ENCODE measurements at places on chromosomes 3 and 15.

DNA sequence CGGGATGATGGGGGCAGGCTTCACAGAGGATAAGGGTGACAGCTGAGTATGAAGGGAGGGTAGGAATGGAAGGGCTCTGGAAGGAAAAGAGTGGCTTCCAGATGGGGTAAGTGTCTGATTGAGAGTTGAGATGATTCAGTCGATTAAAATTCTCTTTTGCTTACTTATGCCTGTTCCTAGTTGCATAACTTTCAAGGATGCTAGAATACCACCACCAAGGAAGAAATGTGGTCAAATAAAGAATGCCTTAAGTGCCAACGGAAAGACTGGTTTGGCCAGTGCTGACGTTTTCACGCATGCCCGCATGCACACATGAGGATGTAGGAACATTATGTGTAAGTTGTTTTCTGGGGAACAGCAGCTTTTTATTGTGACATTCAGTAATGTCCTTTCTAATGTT, 263.4 kb upstream of the WNT5A start:
- no peak for DNase-seq

GRCh38 chr3:141952611-141953010, 76.2 kb downstream of the ATP1B3 start:
- no peak for DNase-seq

DNA sequence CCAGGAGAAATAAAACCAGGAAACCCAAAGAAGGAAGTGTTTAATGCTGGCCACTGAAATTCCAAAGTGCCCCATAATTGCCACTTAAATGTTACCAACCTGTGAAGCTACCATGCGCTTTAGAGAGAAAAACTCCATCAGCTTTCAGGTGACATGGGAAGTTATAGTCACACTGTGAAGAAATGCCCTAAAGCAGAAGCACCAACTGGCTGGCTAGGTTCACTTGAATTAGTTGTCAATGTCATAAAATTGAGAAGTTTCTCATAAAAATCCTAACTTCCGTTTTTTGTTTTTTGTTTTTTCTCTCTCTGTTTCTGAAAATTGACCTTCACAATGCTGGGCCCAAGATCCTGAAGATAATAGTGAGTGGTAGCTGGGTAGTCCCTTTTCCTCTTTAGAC, 167.9 kb upstream of the CTNNB1 start:
- DNase-seq = no peak

- DNase-seq = no peak
These were observed 16.2 kb downstream of the MBNL1 start for GRCh38 chr3:152284906-152285305.

GRCh38 chr15:42491539-42492225, 741 bp upstream of the ZNF106 start:
- DNase-seq = no peak

- DNase-seq = no peak
These were observed 37.9 kb downstream of the MAP3K13 start for GRCh38 chr3:185400866-185401265.

- DNase-seq = peak; percentile 31
These were observed 618.7 kb downstream of the EDEM1 start for GRCh38 chr3:5806192-5806591.

DNA sequence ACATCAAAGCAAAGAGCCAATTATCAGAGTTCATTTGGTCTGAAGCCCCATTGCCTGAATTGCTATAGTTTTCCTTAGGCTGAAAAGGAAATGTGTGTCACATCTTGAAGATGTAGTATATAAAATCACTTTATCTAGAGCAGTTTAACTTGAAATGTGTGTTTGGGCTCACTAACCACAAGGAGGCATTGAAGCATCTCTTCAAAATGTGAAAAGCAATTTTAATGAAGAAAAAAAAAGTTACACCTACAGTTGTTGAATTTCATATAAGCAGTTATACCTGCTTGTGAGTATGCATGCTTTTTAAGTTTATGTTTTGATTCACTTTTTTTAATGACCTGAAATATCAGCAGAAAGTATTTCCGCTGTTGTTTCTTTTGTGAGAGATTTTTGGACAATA, 129.3 kb downstream of the IQCH start:
- DNase-seq = no peak

DNA sequence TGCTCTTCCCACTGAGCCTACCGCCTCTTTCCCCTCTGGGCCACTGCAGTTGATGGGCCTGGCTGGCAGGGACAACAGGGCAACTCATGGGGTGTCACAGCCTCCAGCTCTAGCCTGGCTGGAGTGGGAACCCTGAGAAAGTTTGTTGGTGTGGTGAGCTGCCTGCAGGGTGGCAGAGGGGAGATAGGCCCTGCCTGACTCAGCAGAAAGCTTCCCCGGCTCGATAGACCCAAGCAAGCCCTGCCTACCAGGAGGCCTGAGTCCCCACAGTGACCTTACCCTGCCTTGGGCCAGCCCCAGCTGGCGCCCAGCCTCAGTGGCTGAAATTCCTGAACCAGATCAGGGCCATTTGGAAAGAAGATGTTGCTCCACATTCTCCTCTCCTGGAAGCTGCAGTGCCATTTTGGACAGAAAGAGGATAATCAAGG, 29.4 kb downstream of the ABTB1 start:
- no peak for DNase-seq

DNA sequence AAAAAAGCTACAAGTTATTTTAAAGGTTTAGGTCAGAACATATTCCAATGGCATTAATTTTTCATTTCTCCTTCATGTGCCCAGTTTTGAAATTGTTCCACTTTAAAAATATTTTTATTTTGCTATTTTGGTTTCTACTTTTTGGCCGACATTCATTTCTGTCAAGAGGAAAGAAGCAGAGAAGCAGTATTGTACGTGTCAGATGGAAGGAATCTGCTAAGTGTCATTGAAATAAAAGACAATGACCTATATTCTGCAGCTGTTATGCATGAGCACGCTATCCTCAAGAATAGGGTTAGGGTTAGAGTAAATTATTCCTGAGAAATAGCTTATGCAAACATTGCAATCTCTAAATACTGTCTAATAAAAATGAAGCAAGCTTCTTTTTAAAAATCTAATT, 941.7 kb downstream of the TUSC7 start:
- DNase-seq = no peak

- DNase-seq = no peak
These were observed 260.8 kb downstream of the ARPP21 start for GRCh38 chr3:35900079-35900478.

GRCh38 chr3:190883973-190884832, 21.7 kb upstream of the GMNC start:
- DNase-seq = peak; percentile 63

GRCh38 chr15:76336254-76337058, at the start of gene ISL2:
Gene ISL2, plus strand, starts transcription at chr15:76336773. Its CDS starts 111 bp downstream, at chr15:76336884.
- DNase-seq = peak; percentile 73

DNA sequence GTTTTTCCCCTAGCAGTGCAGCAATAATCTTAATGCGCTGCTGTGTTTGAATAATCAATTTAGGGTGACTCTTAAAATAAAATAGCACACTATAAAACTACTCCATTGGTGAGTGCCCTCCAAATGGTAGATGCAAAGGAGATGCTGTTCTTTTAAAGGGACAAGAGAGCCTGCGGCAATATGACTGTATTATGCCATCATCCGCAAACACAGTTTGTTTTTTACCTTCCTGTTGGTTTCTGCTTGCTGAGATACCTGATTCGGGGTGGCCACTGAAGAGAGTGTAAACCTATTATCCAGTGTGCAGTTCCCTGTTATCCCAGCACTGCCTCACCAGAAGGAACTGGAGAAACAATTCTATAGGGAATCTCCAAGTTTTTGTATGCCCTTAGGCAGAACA, 523.1 kb upstream of the TGFBR2 start:
- DNase-seq = no peak

- DNase-seq = no peak
These were observed 320.2 kb downstream of the UNC13C start for GRCh38 chr15:54298396-54298795.

DNA sequence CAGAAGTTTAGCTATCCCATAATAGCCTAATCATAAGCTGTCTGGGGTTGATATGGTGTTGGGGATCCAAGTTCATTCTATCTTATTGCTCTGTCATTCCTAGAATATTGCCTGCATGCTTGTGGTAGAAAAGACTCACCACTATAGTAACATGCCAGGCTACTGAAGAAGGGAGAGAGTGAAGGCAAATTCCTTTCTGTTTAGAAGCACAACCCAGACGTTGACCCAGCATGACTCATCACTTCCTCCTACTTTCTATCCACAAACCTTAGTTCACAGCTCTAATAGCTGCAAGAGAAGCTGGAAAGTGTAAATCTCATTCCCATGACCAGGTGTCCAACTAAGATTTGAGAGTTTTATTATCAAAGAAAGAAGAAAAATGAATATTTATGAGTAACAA, 57.8 kb upstream of the NMD3 start:
- no peak for DNase-seq

GRCh38 chr3:124582621-124583395, 147.4 kb upstream of the UMPS start:
- DNase-seq = no peak

- DNase-seq = no peak
These were observed 2.2 kb upstream of the ISG20 start for GRCh38 chr15:88636654-88637053.

- DNase-seq = no peak
These were observed 15.0 kb upstream of the THUMPD3 start for GRCh38 chr3:9347887-9348286.

- DNase-seq = no peak
These were observed 377.8 kb upstream of the PROK2 start for GRCh38 chr3:72162649-72163184.
